Kidney (tissue), 22 donors: ENCODE measurements at places on chromosomes 11 and 22.

- DNase-seq = no peak
- H3K27me3 ChIP-seq = no peaks in the 10 kb centered on the region
- no peak overlapping the region for H3K4me3 ChIP-seq
Measured at GRCh38 chr11:69035150-69035945, 13.4 kb upstream of the TPCN2 start.

- H3K4me3 ChIP-seq = no peak overlapping the region
- no peak for DNase-seq
- H3K36me3 ChIP-seq = no peaks in the 10 kb centered on the region
- H3K4me1 ChIP-seq = no peaks in the 10 kb centered on the region
- no peaks in the 10 kb centered on the region for H3K27me3 ChIP-seq
Measured at GRCh38 chr11:58652726-58653280, 30.3 kb downstream of the CNTF start.

- H3K27me3 ChIP-seq = no peaks in the 10 kb centered on the region
- H3K36me3 ChIP-seq = no peaks in the 10 kb centered on the region
- no peak overlapping the region for H3K4me3 ChIP-seq
- no peak for DNase-seq
- no peak overlapping the region for H3K27ac ChIP-seq
Measured at GRCh38 chr11:118290923-118291322, 13.6 kb upstream of the CD3E start.

DNA sequence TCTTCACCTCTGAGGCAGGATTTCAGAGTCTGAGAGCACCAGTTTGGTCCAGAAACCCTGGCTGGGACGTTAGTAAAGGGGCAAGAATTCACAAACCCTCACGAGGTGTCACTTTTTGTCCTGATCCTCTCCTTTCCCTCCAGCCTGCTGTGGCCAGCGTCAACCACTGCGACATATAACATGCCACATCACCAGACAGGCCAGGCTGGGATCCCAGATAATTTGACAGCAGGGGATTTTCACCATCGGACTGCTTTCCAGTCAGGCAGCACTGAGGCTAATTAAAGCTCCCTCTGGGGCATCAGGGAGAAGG lies 36.8 kb upstream of the RBFOX2 start:
- peaks cover 3% of the 10 kb centered on the region for H3K4me1 ChIP-seq
- H3K4me3 ChIP-seq = peak overlapping the region; percentile 84
- peak overlapping the region; percentile 85 for H3K27ac ChIP-seq
- H3K27me3 ChIP-seq = no peaks in the 10 kb centered on the region

- no peaks in the 10 kb centered on the region for H3K36me3 ChIP-seq
- no peaks in the 10 kb centered on the region for H3K27me3 ChIP-seq
- H3K4me3 ChIP-seq = no peak overlapping the region
- no peak for DNase-seq
Measured at GRCh38 chr22:33481550-33481949, 423.4 kb upstream of the SYN3 start.

GRCh38 chr11:81135570-81135969 lies 1598.1 kb downstream of the FAM181B start:
- no peaks in the 10 kb centered on the region for H3K36me3 ChIP-seq
- no peaks in the 10 kb centered on the region for H3K27me3 ChIP-seq
- H3K4me3 ChIP-seq = no peak overlapping the region
- no peak overlapping the region for H3K27ac ChIP-seq
- no peaks in the 10 kb centered on the region for H3K4me1 ChIP-seq

DNA sequence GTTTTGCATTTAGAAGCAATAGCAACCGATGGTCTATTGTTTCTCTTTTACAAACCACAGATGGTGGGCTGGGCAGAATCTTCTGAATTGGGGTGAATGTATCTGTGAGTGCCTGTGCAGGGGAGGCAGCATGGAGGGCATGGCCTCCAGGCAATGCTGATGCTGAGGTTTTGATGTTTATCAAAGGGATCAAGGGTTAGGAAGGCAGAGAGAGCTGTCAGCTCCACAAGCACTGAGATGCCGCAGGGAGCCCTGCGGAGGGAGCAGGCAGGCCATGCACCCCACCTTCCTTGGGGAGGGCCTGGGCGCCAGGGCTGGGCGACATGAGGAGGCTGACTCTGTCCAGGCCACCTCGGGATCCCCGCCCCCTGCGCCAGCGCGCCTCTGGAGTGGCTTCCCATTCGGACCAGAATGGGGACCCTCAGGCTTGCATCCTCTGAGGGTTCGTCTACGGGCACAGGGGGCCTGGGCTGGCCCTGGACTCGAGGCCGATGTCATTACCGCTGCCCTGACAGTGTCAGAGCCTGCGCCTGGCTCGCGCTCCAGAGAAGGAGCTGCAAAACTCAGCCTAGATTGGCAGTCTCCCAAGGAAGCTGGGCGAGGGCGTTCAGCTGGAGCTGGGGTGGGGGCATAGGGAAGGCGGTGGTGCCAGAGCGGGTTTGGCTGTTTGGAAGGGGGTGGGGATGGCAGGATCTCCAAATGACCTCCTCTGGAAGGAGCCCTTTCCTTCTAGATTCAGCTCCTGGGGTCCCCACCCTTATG lies 13.9 kb upstream of the TH start:
- no peak overlapping the region for H3K4me3 ChIP-seq
- H3K36me3 ChIP-seq = peaks cover 5% of the 10 kb centered on the region
- DNase-seq = peak; percentile 53
- peaks cover 3% of the 10 kb centered on the region for H3K27me3 ChIP-seq
